ENCODE measurements at places on chromosomes 11 and 22. TPM values are rescaled to one million over a fixed set of nuclear protein-coding genes. Genes with fewer than 3 reads are reported as not detected.
A peak's percentile ranks its signal among the peaks of the same experiment; 100 is the strongest.

The NUMA1 gene
- 214 TPM for total RNA-seq

GRCh38 chr22:32097018-32097417, 54.0 kb downstream of the SLC5A1 start:
- DNase-seq: no peak

DNA sequence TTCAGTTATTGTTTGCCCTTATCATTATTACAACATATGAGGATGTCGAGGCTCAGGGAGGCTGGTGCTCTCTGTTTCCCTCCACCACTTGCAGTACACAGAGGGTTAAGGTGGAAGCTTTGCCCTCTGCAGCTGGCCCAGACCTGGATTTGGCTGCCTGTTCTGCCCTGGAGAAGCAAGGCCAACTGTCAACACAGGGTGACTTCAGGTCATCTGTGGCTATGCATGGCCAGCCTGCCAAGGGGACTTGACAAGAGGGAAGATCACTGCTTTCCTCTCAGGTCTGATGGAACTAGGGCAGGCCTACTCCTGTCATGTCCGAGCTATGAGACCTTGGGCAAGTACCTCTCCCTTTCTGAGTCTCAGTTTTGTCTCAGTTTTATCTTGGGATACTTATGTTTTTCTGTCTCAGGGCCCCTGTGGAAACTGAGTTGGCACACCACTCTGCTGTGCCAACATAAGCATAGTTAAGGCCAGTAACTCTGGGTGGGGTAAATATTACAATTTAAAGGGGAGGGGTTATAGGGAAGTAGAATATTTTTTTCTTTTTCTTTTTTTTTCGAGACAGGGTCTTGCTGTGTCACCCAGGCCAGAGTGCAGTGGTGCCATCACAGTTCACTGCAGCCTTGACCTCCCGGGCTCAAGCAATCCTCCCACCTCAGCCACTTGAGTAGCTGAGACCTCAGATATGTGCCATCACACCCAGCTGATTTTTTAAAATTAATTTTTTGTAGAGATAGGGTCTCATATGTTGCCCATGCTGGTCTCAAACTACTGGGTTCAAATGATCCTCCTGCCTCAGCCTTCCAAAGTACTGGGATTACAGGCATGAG, 2.4 kb upstream of the THRSP start:
- no peak for DNase-seq

GRCh38 chr11:110463153-110463552, 33.4 kb downstream of the FDX1 start:
- peak; percentile 51 for DNase-seq

DNA sequence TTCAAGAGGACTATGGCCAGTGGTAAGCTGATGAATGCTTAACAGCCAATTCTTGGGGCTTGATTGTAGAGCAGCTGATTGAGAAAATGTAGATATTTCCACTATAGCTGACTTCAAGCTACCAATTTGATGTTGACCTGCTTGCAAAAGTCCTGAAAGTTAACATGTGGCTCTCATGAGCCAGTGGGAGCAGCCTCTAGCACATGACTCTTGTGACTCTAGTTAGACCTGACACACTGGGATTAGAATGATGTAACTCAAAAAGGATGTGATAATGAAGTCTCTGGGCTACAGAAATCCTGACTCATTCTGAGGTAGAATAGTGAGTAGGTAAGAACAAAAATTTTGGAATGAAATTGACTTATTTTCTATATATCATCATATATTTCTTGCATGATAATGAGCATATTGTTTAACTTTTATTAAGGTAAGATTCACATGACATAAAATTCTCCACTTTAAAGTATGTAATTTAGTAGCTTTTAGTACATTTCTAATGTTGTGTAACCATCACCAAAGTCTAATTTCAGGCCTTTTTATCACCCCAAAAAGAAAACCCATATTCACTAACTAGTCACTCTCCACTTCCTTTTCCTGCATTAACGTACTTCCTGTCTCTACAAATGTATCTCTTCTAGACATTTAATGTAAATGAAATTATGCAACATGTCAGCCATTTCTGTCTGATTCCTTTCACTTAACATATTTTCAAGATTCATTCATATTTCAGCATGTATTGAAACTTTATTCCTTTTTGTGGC, 16.1 kb upstream of the OR52H1 start:
- no peak for DNase-seq

GRCh38 chr11:76801736-76802135, 18.6 kb downstream of the TSKU start:
- no peak for DNase-seq

The ACRV1 gene
- not detected for total RNA-seq

The CRYBA4 gene
- total RNA-seq: not detected

All from HT-29 (cell line).